Pericardium fibroblast (primary cell): ENCODE measurements at places on chromosomes 5 and 9. TPM values are rescaled to one million over a fixed set of nuclear protein-coding genes. Genes with fewer than 3 reads are reported as not detected.

The SLC22A4 gene
- total RNA-seq: 1.5 and 1.6 TPM in 2 replicates

The ACOT12 gene
- not detected in 2 replicates for total RNA-seq

The IRX4 gene
- total RNA-seq: 1.4 TPM in 1 of 2 replicates, not detected in the other

The C8G gene
- not detected in 2 replicates for total RNA-seq

The CCL21 gene
- total RNA-seq: 2.6 TPM in 1 of 2 replicates, not detected in the other

The ADAMTS6 gene
- 4.0 and 12.7 TPM in 2 replicates for total RNA-seq

The EMB gene
- total RNA-seq: 0.12 and 0.85 TPM in 2 replicates

The IL9 gene
- total RNA-seq: not detected in 2 replicates

The LCN2 gene
- total RNA-seq: 0.23 TPM in 1 of 2 replicates, not detected in the other

The C9orf152 gene
- total RNA-seq: 0.17 TPM in 1 of 2 replicates, not detected in the other

The MXD3 gene
- 3.4 and 7.7 TPM in 2 replicates for total RNA-seq

The C9 gene
- total RNA-seq: not detected in 2 replicates

The PCDHAC2 gene
- total RNA-seq: 0.60 and 2.6 TPM in 2 replicates

The CD180 gene
- total RNA-seq: 0.12 TPM in 1 of 2 replicates, not detected in the other

The SHOC1 gene
- total RNA-seq: 0.09 TPM in 1 of 2 replicates, not detected in the other

The POU5F2 gene
- total RNA-seq: 0.12 and 0.34 TPM in 2 replicates

The GRM6 gene
- not detected in 2 replicates for total RNA-seq

The ARL14EPL gene
- not detected in 2 replicates for total RNA-seq

The IFNK gene
- not detected in 2 replicates for total RNA-seq

The GLDC gene
- 0.51 and 3.5 TPM in 2 replicates for total RNA-seq

The SMIM33 gene
- not detected in 2 replicates for total RNA-seq

The DOCK8 gene
- 0.12 and 0.34 TPM in 2 replicates for total RNA-seq

The OR1L1 gene
- total RNA-seq: not detected in 2 replicates

The COL15A1 gene
- 1.8 and 3.2 TPM in 2 replicates for total RNA-seq

The GABRA6 gene
- not detected in 2 replicates for total RNA-seq
